OCI-M1 (cell line): ENCODE measurements at places on chromosomes 2 and 18.

- DNase-seq: no peak
Observed at GRCh38 chr2:111669928-111670695, 213.9 kb downstream of the ANAPC1 start.

DNA sequence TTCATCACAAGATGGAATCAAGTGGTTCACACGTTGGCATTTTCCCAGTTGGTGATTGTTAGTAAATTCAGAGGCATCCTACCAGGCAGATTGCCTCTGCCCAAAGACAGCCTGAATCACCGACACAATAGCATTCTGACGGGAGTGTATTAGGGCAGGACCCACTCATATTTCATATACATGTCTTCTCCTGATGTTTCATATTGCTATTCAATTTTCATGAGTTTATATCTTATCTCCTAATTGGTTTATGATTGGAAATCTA is 14.5 kb upstream of the BMP10 start:
- DNase-seq: no peak

DNA sequence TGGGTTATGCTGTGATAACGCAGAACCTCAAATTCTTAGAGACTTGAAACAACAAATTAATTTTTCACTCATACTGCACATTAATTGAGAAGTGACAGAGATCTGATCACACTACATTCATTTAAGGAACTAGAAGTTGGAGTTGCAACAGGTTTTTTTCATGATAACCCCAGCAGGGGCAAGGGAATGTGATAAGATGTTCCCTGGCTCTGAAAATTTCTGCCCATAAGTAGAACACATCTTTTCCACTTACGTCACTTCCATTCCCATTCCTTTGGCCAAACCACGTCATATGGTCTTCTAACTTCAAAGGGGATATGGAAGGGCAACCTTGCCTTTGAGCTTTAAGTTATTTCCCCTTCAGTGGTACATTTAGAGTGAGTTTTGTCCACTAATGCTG is 29.7 kb upstream of the PSME4 start:
- peak; percentile 87 for DNase-seq

DNA sequence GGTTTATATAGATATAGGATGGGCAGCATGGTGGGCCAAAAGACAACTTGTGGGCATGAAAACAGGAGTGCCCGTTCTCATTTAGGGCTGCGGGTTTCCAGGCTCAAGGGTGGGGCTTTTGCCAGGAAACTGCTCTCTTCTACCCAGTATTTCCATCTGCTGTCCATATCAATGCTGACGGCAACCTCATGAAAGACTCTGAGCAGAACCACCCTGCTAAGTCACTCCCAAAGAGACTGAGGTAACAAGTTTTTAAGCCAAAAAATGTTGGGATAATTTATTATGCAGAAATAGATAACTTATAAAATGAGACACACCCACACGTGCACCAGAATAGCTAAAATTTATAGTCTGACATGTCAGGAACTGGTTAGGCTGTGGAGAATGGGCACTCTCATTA is 36.1 kb upstream of the MPPE1 start:
- no peak for DNase-seq

- DNase-seq: no peak
Observed at GRCh38 chr18:8813611-8814010, 108.3 kb downstream of the MTCL1 start.

DNA sequence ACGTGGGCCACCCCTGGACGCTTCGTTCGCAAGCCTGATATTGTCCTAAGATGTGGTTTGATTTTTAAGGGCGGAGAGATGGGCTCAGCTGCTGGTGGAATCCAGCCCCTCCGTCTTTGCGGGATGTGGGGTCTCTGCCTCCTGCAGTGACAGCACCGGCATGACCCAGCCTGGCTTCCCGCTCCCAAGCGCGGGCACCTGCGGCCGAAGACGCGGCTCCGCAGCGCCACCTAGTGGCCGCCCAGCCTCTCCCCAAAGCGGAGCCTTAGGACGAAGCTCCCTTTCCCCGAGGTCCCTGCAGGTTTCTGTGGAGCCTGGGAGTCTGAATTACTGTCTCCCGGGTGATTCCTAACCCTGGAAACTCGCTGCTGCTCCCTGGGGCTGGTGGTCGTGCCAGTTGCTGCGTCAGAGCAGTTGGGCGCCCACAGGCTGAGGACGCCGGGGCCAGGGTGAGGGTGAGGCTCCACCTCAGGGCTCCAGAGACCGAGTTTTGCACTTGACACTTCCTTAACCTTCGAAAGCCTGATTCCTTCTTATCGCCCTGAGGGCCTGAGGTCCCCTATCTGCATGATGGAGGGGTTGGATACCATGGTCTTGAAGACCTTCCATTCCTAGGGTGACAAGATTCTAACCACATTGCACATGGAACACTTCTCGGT is 137.5 kb downstream of the TPO start:
- peak; percentile 28 for DNase-seq

GRCh38 chr2:163664610-163665009 is 71.2 kb downstream of the FIGN start:
- DNase-seq: no peak

- DNase-seq: no peak
Observed at GRCh38 chr2:120993661-120994060, 258.0 kb downstream of the GLI2 start.

GRCh38 chr2:226464380-226464779 is 335.2 kb downstream of the IRS1 start:
- no peak for DNase-seq

GRCh38 chr18:77992057-77992456 is 742.4 kb downstream of the GALR1 start:
- DNase-seq: no peak
